ENCODE measurements at places on chromosomes 5 and 9. TPM values are rescaled to one million over a fixed set of nuclear protein-coding genes. Genes with fewer than 3 reads are reported as not detected.

- DNase-seq = no peak
Measured at GRCh38 chr9:98318041-98318790, 62.8 kb upstream of the TBC1D2 start.

OR1J2 gene
- total RNA-seq = not detected

GRCh38 chr9:33318781-33319180, 28.5 kb downstream of the NFX1 start:
- no peak for DNase-seq

GRCh38 chr9:11708899-11709298, 984.3 kb upstream of the TYRP1 start:
- DNase-seq = no peak

RASGEF1C gene
- not detected for total RNA-seq

- no peak for DNase-seq
Measured at GRCh38 chr9:134317400-134317789, 8.9 kb upstream of the RXRA start.

DNA sequence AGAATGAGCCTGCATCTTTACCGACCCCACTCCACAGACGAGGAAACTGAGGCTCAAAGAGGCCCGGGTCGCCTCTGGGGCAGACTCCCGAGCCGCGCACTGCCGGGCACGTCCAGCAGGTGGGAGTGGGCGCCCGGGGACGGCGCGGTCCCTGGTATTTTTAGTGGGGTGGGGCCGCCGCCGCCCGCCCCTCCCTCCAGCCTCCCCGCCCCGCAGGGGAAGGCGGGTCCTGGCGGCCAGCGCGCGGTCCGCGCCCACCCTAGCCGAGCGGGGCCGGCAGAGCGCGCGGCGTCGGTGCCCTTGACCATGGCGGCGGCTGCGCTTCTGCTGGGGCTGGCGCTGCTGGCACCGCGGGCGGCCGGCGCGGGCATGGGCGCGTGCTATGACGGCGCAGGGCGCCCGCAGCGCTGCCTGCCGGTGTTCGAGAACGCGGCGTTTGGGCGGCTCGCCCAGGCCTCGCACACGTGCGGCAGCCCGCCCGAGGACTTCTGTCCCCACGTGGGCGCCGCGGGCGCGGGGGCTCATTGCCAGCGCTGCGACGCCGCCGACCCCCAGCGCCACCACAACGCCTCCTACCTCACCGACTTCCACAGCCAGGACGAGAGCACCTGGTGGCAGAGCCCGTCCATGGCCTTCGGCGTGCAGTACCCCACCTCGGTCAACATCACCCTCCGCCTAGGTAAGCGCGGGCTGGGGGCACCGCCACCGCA, at the start of gene LAMC3:
Gene LAMC3 (plus strand): TSS at position 266 of the 710 bp plus-strand sequence. CDS start 41 bp downstream, at position 307.
- no peak for DNase-seq

S100Z gene
- 0.99 TPM for total RNA-seq

PRSS3 gene
- not detected for total RNA-seq

GRCh38 chr5:43396762-43397304, 15.4 kb downstream of the CCL28 start:
- peak; percentile 64 for DNase-seq

FAM193B gene
- 81.0 TPM for total RNA-seq

NUTM2G gene
- not detected for total RNA-seq

- no peak for DNase-seq
Measured at GRCh38 chr5:110463106-110463505, 263.4 kb downstream of the TMEM232 start.

DNA sequence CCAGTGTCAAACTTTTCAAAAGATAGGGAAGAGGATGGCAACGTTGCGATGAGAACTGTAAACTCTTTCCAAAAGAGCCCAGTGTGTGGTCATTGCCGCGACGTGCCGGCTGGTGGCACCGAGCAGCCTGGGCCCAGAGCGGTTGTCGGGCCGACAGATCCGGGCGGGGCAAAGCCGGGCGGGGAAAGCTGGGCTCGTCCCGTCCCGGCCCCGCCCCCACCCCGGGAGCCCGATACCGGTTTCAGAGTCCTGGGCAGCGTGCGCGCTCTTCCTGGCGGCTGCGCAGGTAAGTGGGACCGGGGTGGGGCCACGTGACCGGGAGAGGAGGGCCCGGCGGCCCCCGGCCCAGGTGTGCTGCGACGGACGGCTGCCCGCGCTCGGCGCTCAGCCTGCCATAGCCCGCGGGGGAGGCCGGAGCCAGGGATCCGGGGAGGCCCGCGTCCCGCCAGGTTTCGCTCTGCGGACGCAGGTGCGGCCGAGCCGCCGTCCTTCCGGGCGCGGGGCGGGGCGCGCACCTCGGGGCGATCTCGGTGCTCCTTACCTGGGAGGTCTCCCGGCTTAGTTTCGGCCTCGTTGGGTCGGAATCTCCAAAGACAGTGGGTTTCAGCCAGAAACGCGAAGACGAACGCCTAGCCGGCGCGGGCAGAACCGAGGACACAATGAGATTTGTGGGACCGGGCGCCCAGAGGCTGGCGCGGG, at the start of gene MARVELD2:
Gene MARVELD2 (plus strand): TSS at position 232 of the 699 bp plus-strand sequence. CDS start 4,270 bp downstream, outside the sequence.
- no peak for DNase-seq

DNA sequence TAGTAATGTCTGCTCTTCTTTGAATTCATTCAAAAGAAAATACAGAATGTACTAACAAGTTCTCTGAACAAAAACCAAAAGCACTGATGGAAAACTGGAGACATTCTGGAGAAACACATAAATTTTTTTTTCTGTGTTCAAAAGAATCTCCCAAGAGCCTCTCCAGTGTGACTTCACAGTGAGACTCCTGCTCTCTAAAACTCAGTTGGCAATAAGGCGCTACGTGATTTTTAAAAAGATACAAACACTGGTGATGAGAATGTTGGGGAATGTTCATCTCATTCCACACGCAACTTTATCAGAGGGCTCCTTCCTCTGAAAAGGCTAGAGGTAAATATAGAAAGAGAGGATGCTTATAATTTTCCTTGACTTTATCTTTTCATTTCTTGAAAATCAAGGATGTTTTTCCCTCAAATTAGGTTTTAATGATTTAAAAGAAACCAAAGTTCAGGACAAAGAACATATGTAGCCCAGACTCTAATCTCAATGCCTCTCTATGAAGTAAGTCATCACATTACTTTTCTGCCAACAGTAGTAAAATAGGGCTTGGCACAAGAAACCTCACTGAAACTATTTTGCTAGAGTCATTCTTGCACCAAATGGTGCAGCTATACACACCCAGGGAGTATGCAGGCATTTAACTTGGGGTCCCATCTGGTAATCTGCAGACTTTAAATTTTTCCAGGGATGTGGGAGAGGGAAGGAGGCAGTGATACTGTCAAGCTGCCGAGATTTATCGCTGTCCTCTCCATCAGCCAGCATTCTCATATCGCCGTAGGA, 12.9 kb upstream of the AOPEP start:
- no peak for DNase-seq

- DNase-seq = no peak
Measured at GRCh38 chr5:5605170-5605764, 182.8 kb downstream of the ICE1 start.

DNA sequence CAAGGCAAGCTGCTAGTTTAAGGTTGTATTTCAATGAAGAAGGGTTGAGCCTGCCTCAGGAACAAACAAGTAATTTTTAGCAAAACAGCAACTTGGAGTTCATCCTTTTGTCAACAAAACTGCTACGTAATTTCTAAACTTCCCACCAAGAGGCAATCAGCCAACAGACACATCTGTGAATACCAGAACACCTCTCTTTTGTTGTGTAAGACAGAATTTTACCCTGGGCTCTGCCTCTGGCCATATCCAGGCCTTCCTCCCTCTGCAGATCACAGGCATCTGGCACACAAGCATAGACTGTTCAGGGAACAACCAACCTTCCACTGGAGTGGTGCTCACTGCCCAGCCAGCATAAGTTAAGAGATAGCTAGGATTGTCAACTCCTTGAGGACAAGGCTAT, 409.0 kb downstream of the SPOCK1 start:
- no peak for DNase-seq

IL9 gene
- total RNA-seq = 104 TPM

DNA sequence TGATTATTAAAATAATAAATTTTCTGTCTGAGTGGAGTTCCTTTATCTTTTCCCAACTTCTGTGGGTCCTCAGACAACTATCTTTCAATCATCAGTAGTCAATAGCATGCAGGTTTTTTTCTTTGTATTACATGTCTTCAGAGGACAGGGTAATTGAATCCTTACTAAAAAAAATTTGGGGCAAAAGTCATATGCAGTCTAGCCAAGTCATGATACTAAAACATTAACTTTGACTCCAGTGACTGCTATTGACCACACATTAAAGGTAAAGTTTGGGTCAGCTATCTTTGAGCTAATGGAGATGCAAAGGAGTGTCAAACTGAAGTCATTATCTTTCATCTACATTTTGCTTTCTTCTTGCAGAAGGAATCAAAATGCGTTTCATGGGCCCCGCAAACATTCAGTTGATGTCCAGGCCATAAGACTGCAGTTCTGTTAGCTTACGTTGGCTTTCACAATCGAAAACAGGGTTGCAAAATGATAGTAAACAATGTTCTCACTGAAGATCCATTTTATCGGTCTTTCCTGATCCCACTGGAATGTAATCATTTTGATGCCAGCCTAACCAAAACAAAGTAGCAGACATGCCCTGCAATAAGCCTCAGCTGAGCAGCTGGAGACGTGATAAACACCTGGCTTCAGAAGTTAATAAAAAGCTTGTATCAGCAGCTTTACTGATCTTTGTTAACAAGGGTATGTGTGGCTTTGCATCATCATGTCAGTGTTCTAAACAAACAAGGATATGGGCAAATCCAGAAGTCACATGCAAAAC, 186.1 kb upstream of the PRLR start:
- DNase-seq = no peak

GRCh38 chr5:128466554-128466953, 71.5 kb downstream of the FBN2 start:
- no peak for DNase-seq

ENDOG gene
- total RNA-seq = 21.7 TPM

- no peak for DNase-seq
Measured at GRCh38 chr5:137312011-137312410, 187.1 kb downstream of the SPOCK1 start.

DNA sequence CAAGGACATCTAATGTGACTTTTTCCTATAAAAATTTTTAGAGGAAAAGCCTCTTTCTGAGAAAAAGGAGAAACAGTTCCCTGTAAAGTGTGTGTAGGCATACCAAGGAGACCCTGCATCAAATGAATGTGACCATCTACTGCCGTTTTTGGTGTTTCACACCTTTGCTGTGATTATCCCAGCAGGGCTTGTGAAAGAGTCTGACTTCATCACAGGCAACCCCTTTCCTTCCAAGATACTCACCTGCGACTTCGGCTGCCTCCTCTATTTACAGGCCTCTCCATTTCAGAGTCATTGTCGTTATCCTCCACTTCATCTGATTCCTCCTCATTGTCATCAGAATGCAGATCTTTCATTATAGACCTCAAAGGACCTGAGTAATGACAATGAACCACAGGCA, 259.1 kb downstream of the MLLT3 start:
- no peak for DNase-seq

DNA sequence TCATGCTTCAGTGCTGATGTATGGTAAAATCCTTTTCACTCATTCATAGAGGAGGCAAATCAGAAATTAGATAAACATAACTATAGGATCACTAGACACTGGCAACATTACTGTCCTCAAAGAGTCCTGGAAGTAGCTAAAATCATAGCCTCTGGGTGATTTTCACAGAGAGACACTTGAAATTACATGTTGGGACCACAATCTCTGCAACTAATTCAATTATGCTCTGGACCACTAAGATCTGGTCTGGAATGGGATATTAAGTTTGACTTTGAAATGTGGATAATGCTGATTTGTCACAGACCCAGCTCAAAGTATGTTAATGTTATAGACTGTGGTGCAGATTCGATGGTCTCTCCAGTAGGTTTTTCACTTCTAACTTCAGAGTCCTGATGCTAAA, 214.6 kb upstream of the CCNH start:
- no peak for DNase-seq

DNA sequence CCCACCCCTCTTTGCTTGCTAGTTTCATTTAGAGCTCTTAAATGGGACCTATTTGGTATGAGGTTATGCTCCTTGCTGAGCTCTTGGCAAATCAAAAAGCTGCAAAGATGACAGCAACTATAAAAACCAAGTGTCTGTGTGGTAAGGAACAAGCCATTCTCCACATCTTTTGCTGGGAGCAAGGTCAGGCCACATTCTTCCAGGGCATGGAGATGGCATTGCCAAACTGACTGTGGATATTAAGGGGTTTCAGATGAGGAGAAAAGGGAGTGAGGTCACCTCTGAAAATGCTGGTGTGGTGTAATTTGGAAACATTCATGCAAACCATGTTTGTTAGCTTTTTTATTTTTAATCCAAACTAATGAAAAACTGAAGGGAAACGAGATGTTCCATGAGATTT, 218.8 kb upstream of the IL12B start:
- no peak for DNase-seq

GRCh38 chr5:77546-77945, 14.4 kb upstream of the PLEKHG4B start:
- DNase-seq = no peak

TTC23L gene
- total RNA-seq = not detected

GRCh38 chr5:143004361-143005145, 234.4 kb downstream of the ARHGAP26 start:
- no peak for DNase-seq

DNA sequence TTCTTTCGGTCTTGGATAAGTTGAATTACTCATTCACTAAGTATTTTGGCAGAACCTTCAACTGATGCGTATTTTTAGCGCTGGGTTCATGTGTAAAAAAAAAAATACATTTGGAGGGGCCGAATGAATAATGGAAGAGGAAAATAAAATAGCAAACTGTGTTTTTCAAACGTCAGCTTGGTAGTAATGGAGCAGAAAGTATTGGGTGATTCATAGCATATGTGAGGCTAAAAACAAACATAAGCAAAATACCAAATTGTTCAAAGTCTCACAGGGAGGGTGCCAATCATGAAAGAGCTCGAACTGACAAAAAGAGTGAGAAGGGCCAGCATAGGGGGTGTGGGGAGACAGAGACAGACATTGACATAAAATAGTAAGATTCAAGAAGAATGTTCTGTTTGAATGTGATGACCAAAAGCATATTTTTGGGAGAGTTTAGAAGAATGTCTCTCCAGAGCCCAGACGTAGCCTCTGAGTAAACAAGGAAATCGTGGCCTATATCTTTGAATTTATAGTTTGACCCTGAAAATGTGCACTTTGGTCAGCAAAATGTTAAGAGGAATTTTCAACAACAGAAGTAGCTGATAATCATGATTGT, 174.9 kb upstream of the HMHB1 start:
- DNase-seq = no peak

GRCh38 chr5:181070523-181070922, 30.5 kb downstream of the BTNL9 start:
- DNase-seq = no peak

DAB2 gene
- not detected for total RNA-seq

GPR21 gene
- total RNA-seq = 1.0 TPM

CYLC2 gene
- not detected for total RNA-seq

DNA sequence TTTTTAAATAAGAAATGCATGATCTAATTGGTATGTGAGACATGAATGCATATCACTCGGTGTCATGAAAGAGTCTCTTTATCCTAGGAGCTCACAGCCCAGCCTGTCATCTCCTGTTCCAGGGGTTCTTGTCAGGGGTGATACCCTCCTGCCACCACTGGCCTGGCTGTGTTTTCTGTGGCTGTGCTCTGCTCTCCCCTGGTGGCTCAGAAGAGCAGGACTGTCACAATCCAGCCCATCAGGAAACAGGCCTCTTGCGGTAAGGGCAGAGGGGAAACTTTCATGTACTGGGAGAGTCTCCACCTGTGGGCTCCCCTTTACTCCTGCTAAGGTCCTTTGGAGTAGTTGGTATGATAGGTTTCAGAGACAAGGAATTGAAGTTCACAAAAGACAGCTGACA, 240.2 kb upstream of the GLRA1 start:
- DNase-seq = no peak

Measured in activated T-helper 2 cell treated with anti-CD3 and anti-CD28 coated beads, Interferon-gamma antibody, Interleukin-2, Interleukin-4, amounts not matched to agents 10 μg/mL and 5 μg/mL and 100 μg/mL, durations not matched to agents 14 hours and 24 hours and 36 hours (primary cell).